ENCODE measurements at places on chromosomes 1 and 21.

- DNase-seq = no peak
These were observed 11.3 kb downstream of the CACHD1 start for GRCh38 chr1:64480999-64481772.

- no peak for DNase-seq
These were observed 39.7 kb downstream of the CHML start for GRCh38 chr1:241600496-241600901.

DNA sequence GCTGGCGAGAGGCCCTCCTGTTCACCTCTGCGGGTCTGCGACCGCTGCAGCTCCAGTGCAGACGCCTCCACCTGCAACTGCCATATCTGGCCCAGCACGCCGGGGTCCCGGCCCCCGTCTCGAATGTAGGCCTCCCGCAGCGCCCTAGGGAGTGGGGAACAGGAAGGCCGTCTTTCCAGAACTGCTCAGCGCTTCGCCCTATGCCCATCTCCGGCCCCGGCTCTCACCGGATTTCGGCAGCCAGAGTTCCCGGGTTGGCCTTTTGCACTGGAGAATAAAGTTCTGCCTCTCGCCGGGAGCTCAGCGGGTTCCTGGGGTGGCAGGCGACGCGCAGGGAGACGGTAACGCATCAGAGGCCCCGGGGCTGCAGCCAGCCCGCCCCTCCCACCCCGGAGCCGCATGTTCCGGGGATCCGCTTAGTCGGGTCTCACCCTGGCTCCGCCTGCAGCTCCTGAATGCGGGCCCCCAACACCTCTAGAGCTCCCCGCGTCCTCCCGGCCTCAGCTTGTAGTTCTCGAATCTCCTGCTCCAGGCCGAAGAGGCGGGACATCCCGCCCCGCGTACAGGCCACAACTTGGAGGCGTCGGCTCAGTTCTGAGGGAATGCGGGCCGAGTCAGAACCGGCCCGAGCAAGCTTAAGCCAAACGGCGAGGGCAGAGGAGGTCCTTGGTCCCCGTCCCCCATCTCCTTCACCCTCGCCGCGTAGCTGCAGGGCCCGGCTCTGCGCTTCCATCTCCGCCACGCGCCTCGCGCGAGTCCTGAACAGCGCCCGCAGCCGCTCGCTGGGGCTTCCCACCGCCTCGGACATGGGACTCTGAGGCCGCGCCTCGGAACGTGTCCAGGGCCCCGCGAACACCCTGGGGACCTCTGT is 1.1 kb downstream of the CCDC17 start:
- peak; percentile 29 for DNase-seq

- DNase-seq = no peak
These were observed at the start of gene INSRR for GRCh38 chr1:156858959-156859522. Gene INSRR (minus strand): TSS chr1:156859117. CDS start chr1:156858621, 496 bp downstream.

GRCh38 chr1:15339570-15339969 is 70.1 kb upstream of the EFHD2 start:
- DNase-seq = no peak

- no peak for DNase-seq
These were observed 58.8 kb upstream of the TARDBP start for GRCh38 chr1:10953505-10954193.

GRCh38 chr1:1013922-1014648 is 788 bp downstream of the ISG15 start:
- no peak for DNase-seq
